ENCODE measurements at places on chromosomes 1 and 21.

DNA sequence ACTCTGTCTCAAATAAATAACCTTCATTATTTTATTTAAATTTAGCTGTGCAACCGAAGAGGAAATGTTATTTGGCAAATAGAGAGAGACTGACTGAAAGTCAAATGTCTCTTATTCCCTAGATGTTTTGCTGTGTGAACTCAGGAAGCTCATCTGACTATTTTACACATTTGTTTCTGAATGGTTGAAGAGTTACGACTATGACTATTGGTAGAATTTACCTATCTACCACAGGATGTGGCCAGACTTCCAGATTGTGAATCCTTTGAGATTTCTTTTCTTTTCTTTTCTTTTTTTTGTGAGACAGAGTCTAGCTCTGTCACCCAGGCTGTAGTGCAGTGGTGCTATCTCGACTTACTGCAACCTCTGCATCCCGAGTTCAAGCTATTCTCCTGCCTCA is 5.3 kb upstream of the SDE2 start:
- no peak for DNase-seq

DNA sequence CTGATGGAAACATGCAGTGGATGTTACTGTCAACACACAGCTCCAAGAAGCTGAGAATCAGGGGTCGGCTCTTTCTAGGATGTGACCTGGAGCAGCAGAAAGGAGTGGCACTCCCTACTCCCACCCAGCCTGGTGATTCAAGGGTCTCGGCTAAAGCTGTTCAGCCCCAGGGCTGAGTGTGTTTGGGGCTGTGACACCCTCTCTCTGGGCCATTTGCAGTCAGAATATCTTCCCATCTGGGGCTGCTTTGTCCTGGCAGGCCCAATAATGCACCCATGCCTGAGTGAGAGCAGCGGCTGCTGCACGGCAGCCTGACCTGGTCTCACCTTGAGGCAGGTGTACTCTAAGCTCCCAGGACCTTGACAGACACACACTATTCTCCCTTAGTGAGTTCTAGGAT is 52.5 kb upstream of the AJAP1 start:
- DNase-seq = no peak

DNA sequence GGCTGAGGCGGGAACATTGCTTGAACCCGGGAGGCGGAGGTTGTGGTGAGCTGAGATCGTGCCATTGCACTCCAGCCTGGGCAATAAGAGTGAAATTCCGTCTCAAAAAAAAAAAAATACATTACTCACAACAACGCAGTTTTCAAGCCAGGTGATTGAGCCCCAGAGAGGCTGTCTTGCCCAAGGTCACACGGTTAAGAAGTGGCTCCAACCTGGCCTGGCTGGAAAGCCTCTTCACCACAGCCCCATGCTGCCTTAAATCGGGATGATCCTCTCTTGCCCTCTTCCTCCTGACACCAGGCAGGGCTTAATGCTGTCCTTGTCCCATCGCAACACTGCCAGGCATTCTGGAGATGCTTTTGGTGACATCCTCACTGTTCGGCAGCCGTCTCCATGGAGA is 21.6 kb downstream of the DRAXIN start:
- DNase-seq = no peak

- DNase-seq = no peak
Observed at GRCh38 chr1:54714881-54715492, 674 bp upstream of the TTC4 start.

DNA sequence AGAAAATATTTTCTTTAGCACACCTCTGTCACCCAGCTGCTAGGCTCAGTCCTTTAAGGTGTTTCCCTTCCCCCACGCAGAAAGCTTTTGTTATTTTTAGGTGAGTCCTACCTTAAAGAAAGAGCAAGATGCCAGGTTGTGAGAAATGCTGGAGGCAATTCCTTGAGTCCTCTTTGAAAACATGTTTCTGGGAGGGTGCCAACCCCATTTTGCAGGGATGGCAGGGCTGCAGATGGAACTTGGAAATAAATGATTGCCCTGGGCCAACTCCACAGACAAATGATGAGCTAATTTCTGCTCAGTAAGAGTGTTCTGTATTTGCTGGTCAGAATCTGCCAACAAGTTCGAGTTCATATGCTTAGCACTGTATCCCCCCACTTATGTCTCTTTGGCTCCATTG is 119.2 kb upstream of the RAB3GAP2 start:
- DNase-seq = no peak

DNA sequence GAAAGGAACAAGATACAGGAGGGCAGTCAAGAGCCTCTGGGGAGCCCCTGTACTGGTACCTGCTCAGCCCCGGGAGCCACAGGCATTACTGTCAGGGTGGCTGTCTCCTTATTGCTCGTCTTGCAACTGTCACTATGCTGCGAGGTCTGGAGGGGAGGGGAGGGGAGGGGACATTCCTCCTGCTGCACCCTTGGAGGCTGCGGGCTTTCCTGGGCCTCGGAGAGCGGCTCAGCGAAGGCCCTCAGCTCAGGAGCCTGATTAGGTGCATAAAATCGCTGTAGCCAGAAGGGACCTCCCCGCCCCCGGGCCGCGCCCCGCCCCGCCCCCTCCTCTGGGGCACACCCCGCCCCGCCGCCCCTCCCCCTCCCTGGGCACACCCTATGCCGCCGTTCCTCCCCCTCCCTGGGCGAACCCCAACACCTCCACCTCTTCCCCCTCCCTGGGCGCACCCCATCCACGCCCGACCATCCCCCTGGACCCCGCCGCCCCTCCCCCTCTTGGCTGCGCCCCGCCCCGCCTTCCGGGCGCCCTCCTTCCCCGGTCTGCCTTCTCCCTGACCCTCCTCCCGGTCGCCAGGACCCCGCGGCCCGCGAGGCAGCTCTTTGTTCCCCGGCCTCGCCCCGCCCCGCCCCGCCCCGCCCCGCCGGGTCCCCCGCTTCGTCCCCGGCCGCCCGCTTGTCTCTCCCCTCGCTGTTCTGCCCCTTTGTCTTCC is 35.5 kb downstream of the CACHD1 start:
- DNase-seq = peak; percentile 57

GRCh38 chr1:186152227-186152619 is 222.8 kb downstream of the TPR start:
- no peak for DNase-seq

GRCh38 chr1:6505367-6506209 is 14.1 kb upstream of the PLEKHG5 start:
- DNase-seq = no peak

DNA sequence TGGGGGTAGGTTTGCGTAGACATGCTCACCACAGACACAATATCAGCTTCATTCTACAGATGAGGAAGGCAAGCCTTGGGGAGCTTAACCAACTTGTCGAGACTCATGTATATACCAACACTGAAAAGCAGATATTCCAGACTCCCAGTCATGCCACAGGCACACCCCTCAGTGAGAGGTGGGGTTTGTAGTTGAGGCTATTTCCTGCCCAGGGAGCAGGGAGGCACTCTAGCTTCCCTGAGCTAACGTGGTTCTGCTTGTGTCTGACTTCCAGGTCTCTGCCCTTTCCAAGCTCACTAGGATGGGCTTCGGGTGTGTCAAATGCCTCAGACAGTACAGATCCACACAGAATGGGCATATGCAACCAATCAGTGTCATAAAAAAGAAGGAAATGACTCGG is 122.3 kb upstream of the RUNX1 start:
- DNase-seq = no peak

DNA sequence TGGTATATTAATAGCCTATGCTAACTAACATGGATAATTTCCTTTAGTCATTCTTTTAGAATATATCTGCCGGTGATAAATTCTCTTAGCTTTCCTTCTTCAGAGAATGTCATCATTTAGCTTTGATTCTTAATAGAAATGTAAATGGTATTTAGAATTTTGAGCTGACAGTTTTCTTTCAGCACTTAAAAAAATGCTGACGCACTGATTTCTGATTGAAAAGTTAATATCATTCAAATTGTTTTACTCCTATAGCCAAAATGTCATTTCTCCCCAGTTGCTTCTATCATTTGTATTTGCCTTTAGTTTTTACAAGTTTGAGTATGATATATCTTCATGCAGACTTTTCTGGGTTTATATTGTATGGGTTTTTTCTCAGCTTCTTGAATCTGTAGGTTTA is 668.0 kb downstream of the LTN1 start:
- DNase-seq = no peak

GRCh38 chr1:160797861-160798273 is 1.9 kb downstream of the LY9 start:
- DNase-seq = peak; percentile 41

DNA sequence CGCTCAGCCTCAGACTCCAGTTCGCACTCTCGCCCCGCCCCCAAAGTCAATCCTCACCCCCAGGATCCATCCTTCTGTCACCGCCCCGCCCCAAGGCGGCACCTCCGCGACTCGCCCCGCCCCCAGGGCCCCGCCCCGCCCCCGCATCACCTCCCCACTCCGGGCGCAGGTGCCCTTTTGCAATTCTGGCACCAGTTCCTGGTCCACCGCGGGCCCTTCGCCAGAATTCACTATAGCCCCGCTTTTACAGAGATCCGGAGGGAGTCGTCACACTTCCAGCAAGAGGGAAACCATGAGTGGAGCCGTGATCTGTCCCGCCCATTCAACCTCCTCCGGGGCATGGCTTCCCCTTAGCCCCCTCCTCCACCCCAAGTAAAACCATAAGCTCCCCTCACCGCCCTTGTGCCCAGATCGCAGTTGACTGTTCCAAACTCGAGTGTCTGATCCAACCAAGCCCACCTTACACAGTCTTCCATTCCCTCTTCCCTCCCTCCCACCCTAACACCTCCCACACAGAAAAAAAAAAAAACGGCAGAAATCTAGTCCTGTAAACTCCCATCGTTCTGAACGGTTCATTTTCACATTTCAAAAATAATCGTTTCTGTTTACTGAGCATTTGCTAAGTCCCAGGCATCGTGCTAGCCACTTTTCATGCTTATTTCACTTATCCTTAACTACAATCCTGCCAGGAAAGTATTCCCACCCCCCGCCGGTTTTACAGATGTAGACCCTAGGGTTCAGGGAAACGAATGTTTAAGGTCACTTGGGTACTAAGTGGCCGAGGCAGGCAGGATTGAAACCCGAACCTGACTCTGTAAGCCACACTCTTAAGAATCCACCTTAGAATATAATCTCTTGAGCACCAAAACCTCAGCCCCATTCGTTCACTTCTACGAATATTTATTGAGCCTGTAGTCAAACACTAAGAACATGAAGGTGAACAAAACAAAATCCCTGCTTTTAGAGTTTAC is 1.3 kb upstream of the DNAJC16 start:
- no peak for DNase-seq

DNA sequence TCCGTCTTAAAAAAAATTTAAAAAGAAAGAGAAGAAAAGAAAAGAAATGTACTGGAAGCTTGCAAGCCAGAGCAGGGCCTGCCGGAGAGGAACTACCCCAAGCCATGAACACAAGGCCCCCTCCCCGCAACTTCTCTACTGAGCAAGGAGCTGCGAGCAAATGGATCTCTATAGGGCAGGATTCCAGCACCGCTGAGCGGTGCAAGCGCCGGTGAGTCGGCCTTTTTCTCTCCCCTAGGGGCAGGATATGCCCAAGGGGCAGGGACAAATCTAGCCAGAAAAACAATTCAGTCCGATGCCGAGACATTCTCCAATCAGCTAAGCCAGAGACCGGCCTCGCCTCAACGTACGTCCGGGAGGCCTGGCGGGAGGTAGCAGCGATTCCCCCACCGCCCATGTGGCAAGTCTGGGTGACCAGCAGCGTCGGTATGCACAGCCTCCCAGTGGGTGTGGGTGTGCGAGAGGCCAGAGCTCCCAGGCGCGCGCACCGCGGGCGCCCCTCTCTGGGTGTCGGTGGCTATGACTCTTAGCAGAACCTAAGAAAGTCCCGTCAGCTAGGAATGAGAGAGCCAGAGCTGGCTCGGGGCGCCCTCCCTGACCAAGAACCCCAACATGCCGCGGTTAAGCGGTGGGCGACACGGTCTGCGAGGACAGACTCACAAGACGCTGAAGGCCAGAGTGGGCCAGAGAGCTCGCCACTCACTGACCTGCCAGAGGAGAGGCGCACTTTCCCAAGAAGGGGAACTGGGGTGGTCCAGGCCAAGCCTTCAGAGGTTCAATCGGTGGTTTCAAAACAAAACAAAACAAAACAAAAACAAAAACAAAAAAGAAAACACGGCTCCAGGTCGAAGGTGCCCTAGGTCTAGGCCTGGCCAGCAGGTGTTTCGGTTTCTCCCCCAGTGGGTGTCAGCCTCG is 1.9 kb downstream of the CSMD2 start:
- no peak for DNase-seq

DNA sequence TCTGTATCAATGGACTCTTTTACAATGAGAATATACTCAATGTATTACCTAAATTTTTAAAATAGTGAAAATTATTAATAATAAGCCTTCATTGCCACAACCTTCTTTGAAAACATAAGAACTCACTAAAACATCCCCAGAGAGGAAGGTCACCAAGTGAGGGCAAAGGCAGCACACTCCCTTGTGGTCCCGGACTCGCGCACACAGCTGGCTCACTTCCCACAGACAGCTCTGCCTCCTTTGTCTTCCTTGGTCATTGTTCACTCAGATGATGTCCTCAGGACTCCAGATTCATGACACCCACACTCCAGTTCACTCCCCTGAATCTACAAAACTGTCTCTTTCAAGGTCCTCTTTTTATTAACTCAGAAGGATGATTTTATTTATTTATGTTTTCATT is 19.2 kb upstream of the UBR4 start:
- DNase-seq = no peak

GRCh38 chr21:27673581-27673980 is 706.7 kb upstream of the ADAMTS5 start:
- no peak for DNase-seq

DNA sequence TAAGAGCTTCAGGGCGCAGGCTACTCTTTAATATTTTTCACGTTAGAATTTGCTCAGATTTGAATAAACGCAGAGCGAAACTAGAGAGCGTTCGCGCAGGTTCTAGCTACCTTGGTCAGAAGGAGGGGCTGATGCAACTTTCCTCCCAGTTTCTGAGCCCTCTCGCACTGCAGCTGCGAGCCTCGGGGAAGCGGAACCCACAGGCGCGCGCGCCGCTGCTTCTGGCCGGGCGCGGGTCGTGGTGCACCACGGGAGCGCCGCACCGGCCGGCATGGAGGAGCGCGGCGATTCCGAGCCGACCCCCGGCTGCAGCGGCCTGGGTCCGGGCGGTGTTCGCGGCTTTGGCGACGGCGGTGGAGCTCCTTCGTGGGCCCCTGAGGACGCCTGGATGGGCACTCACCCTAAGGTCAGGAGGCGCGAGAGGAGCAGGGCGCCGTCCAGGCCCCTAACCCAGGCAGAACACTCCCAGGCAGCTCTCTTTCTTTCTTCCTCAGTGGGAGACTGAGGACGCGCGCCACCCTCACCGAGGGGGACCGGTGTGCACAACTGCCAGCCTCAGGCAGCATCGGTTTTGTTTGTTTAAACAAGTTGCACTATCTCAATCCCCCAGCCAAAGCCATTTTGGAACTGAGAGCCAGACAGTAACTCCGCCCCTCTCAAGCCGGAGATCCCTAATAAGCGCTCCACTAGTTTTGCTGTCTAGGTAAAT is at the start of gene TSEN15:
Gene TSEN15, plus strand, starts transcription at position 246 of the 709 bp plus-strand sequence. Its CDS starts 26 bp downstream, at position 272.
- peak; percentile 77 for DNase-seq

- DNase-seq = no peak
Observed at GRCh38 chr1:231921646-231922345, 295.2 kb downstream of the DISC1 start.

GRCh38 chr1:209884665-209885117 is 53.3 kb upstream of the SYT14 start:
- no peak for DNase-seq

GRCh38 chr1:192859808-192860207 is 51.0 kb downstream of the RGS2 start:
- DNase-seq = no peak

- DNase-seq = no peak
Observed at GRCh38 chr1:51515312-51515960, 3.6 kb downstream of the EPS15 start.

GRCh38 chr1:1971688-1972087 is 31.9 kb downstream of the CFAP74 start:
- no peak for DNase-seq
